Right lobe of liver (tissue), 6 donors: ENCODE measurements at places on chromosomes 13 and 19. TPM values are rescaled to one million over a fixed set of nuclear protein-coding genes. Genes with fewer than 3 reads are reported as not detected.

DNA sequence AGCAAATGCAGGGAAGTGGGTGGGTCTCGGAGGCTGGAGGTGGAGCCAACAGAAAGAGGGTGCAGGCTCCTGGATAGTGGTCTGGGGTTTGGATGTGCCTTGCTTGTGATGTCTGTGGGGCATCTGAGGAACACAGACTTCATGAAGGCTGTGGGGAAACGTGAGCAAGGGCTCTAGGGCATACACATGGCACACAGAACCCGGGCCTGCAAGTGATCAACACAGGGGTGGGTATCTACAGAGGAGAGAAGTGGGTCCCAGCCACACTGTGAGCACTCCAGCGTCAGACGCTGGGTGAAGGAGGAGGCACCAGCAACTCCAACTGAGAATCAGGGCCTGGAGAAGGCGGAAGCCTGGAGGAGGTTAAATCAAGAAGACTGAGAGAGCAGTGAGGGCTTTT is 5.4 kb upstream of the UBE2M start:
- no peak overlapping the region for H3K4me3 ChIP-seq
- H3K36me3 ChIP-seq: no peaks in the 10 kb centered on the region
- H3K27me3 ChIP-seq: no peaks in the 10 kb centered on the region

Gene GSX1
- not detected for total RNA-seq

DNA sequence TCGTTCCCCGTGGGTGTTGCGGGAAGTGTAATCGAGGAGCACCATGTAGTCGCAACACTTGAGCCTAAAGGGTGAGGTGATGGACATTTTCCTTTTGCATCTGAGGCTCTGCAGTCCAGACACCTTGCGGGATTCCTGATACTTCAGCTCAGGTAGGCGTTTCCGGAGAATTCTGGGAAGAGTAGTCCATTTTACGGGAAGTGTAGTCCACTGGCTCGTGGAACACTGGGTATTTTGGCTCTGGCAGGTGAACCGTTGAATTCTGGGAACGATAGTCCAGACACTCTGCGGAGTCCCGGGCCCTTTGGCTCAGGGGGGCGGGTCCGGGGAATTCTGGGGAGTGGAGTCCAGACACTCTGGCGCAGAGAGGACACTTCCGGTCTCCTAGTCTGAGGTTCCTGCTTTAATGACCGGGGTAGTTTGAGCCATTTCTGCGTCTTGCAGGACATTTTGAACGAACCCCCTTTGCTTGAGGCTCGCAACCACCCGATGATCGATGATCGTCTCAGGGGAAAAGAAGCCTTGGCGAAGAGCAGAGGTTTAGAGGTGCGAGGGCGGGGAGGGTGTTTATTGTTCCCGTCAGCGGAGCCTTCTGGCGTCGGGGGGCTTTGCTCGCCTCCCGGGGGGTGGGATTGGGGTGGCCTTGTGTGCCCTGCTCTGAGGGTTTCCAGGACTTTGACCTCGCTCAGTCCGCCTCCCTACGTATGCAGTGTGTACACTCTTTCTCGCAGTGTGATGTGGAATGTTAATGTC is at the start of gene ZNF223:
Gene ZNF223 (plus strand): TSS at position 387 of the 753 bp plus-strand sequence. CDS start 3,141 bp downstream, outside the sequence.
- peak within 1 kb of the TSS; percentile 52 for H3K4me3 ChIP-seq
- DNase-seq: peak; percentile 97
- peak within 1 kb of the TSS; percentile 46 for H3K27ac ChIP-seq
- no peaks in the 10 kb centered on the region for H3K27me3 ChIP-seq

Gene ERCC2
- total RNA-seq: 9.8 TPM

DNA sequence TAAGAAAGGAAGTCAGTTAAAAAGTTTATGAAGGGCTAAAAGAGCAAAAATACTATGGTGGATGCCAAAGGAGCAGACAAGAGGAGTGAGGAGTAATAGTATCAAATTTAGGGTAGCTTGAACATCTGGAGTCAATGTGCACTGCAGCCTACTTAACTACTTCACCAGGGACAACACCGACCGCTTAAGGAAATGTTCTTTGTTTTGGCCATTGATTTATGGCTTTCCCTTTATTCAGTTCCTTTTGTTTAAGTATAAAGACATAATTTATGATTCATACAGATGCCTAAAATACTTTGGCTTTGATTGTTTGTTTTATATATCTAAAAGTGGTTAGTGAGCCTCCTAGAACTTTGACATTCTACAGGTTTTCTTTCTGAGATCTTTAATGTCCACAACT is 276.3 kb upstream of the PRR20A start:
- DNase-seq: no peak
- H3K36me3 ChIP-seq: no peaks in the 10 kb centered on the region
- H3K4me1 ChIP-seq: no peaks in the 10 kb centered on the region
- no peak overlapping the region for H3K4me3 ChIP-seq
- no peak overlapping the region for H3K27ac ChIP-seq
